T-helper 2 cell (primary cell): ENCODE measurements at places on chromosomes 4 and X.

DNA sequence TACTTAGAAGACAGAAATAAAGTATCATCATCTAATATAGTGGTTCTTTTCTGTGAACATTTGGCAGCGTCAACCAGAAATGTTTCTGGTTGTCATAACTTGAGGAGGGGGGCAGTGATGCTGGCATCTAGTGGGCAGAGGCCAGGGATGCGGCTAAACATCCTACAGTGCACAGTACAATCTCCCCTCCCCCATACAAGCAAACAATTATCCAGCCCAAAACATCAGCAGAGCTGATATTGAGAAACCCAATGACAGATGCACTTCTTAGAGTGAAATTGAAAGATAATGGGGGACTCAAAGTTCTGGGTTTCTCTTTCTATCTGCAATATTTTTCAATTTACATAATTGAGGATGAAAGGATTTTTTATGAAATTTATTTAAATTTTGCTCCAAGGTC is 1.9 kb upstream of the EIF1AX start:
- no peak for DNase-seq

GRCh38 chrX:96756491-96756890 is 71.8 kb downstream of the DIAPH2 start:
- no peak for DNase-seq

DNA sequence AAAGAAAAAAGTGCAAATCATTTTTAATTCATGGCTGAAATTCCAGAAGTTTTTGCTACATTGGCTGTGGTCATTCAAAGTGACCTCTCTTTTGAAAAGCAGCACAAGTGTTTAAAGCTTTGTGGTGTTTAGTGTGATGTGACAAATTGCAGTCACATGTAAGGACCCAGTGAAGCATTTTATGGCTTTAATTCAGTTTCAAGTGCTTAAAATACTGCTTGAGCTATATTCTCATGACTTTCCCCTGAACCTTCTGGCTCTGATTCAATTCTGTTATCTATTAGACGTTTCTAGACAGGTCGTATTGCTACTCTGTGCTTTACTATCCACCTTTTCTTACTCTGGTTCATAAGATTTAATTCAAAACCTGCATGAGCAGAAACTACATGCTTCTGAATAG is 105.8 kb downstream of the FAT4 start:
- no peak for DNase-seq

- no peak for DNase-seq
These were observed 44.2 kb downstream of the SH3RF1 start for GRCh38 chr4:169226565-169226964.

DNA sequence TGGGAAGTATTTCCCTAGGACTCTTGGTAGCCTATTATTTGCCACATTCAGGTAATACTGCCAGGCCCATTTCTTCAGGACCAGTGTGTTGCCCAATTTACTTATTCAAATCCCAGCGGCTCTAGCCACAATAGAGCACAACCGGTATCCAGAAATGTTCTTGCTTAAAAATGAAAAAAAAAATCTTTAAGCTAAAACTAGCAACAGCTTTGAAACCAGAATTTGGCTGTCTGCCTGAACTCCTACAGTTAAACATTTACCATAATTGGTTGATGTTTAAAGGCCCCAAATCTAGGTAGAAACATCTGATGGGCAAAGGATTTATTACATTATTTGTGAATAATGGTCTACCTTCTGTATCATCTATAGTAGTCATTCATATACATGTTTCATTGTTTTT is 930 bp upstream of the SLITRK4 start:
- DNase-seq = no peak

- DNase-seq = no peak
These were observed 278.5 kb upstream of the EMCN start for GRCh38 chr4:100796332-100796731.

DNA sequence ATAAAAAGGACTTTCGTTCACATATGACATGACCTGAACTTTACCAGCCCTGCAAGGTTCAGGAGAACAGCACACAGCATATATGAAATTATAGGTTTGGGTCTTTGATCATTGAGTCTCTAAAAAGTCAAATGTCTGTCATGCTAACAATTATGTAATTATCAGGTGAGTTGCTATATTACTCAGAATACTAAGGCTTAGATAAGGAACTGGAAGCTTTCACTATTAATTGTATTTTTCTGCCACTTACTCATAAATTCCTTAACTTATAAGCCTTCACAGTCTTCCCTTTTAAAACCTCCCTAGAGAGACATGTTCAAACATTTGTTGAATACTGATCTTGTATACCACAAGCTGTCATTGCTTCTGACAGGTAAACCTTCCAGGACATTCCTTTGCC is 292.8 kb upstream of the MAGEB2 start:
- no peak for DNase-seq

DNA sequence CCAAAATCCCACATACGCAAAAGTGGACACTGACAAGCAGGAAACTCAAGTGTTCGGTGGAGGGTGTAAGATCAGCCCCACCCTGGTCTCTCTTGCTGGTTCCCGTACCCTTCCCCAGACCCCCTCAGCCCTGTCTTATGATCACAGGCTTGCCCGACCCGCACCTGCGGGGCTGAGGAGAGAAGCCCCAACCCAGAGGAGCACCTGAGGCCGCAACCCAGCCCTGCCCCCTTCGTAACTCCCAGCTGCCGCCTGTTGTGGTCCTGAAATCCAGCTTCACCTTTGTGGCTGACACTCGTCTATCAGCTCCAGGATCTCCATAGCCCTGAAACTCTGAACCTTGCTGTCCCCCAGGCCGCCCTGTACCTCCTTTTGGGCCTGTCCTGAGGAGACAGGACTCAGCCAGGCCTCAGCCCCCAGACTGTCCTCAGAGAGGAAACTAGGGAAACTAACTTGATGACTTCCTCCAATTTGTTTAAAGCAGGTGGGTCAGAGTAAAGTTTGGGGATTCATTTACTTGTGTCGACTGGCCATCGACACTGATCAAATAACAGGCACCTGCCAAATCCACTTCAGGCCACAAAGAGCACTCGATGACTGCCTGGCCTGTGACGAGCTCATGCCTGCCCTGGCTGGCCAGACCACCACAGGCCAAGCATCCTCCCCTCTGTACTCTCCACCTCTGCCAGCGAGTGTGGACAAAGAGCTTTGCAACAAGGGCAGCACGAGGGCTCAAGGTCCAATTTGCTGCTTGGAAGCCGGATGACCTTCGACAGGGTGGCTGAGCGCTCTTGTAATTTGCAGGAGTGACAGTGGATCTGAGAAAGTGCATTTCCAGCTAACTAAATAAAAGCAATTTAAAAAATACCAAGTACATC is 19.3 kb downstream of the DCTD start:
- no peak for DNase-seq

DNA sequence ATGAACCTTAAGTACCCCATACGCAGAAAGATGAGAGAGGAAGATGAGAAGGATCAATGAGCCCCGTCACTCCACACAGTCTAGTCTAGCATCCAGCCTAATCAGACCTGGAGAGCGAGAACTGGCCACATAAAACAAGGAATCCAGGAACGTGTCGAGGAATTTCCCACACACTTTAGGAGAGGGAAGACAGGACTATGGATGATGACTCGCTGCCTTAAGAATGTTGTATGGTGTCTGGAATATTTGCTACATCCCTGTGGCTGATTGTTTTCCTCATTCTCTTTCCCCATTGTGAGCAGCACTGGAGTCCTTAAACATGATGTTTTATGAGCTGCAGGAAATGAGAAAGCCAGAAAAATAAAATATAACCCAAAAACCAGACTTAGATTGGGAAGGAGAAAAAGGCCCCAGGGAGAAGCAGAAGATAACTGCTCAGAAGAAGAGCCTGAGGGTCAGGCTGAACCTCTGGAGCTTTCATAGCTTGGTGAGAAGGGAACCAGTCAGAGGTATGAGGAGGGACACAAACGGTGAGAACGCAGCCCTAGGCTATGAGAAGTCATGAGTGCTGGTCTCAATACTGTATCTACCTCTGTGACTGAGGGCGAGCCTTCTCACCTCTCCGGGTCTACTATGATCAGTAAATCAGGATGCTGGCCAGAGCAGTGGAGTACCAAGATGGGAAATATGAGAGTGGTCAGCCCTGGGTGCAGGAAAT is 139.5 kb upstream of the NOCT start:
- no peak for DNase-seq

GRCh38 chr4:25608644-25609043 is 47.0 kb upstream of the SLC34A2 start:
- no peak for DNase-seq

- no peak for DNase-seq
These were observed 220.1 kb upstream of the RPL34 start for GRCh38 chr4:108400309-108400708.

DNA sequence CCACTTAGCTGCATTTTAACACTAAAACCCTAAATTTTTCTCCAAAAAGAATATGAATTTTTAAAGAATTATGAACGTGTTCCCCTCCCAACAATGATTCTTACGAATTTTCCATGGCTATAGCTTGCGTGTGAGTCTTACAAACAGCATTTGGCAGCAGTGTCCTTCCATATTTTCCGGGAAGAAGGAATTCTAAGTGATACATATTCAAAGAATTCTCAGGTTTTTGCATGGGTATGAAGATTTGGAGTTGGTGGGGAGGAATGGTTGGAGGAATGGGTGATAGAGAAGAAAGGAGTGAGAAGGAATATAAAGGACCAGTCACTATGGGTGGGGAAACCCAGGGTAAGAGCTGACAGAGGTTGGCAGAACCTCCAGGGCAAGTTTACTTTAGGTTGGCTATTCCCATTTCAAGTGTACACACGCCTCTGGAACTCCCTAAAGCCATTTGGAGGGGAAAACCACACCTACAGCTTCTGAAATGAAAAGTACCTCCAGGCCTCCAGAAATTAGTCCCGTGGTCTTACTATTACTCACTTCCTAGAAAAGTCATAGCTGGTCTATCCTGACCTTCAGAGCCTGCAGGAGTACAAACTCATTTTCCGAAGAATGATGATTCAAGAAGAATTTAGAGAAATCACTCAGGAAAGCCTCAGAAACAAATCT is 420.8 kb upstream of the DIPK2B start:
- no peak for DNase-seq

GRCh38 chrX:153761863-153762262 is 2.2 kb upstream of the PLXNB3 start:
- no peak for DNase-seq

DNA sequence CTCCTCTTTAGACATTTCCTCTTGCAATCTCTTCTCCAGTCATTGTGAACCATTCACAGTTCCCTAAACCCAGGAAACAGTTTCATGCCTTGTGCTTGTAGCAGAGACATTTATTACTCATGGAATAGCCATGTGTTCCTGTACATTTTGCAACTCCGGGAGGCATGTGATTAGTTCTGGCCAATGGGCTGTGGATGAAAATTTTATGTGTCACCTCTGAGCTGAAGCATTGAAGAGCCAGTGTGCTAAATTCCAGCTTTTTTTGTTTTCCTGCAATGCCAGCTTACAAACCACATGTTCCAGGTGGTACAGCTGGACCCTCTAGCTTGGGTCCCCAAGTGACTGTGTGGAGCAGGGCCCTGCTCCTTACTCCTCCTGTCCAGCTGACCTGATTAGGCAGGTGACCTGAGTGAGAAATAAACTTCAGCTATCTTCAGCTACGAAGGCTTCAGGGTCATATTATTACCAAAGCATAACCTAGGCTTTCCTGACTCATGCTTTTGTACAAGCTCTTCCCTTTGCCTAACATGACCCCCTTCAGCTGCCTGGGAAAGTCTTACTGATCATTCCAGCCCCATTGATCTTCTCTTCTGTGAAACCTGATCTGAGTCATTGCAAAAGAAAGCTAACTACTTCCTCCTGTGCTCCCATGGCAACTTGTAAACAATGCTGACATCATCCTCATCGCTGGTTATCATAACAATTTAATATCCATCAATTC is 200.4 kb downstream of the PTTG2 start:
- DNase-seq = peak; percentile 37

DNA sequence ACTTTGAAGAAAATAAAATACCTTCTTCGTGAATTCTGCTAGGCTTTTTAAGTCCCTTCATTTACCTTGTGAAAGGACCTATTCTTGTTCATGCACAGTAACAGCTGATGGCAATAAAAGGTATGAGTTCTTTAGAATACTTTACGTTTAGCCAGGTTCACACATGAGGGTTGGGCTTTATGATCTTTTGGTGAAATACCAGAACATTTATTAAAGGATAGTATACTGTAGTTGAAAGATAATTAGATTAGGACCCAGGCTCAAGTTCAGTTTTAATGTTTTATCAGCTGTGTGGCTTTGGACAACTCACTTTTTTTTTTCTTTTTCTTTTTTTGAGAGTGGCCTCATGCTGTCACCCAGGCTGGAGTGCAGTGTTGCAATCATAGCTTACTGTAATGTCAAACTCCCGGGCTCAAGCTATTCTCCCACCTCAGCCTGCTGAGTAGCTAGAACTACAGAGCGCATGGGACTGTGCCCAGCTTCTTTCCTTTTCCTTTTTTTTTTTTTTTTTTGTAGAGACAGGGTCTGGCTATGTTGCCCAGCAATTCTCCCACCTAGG is 28.2 kb upstream of the NEIL3 start:
- DNase-seq = no peak

- peak; percentile 54 for DNase-seq
These were observed 128.4 kb downstream of the REELD1 start for GRCh38 chr4:146342600-146343192.

DNA sequence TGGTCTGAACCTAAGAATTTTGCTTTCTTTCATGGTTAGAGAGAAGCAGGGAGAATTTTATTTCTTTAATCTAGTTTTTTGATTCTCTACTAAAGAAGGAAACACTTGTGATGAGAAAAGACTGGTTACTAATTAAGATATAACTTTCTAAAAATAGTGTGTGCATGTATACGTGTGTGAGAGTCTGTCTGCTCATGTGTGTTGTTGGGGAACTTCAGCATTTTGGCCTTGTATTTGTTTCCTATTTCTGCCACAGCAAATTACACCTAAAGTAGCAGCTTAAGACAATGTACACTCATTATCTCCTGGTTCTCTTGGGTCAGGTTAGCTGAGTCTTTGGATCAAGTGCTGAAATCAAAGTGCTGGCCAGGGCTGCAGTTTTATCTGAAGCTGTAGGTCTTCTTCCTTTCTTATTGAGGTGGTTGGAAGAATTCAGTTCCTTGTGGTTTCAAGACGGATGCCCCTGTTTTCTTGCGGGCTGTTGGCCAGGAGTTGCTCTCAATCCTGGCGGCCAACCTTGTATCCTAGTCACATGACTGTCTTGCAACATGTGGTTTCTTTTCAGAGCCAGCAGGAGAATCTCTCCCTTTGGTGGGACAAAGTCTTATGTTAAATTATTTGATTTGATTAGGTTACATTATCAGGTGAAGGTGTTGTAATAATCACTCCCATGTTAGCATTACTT is 188.4 kb upstream of the CLNK start:
- DNase-seq = no peak

DNA sequence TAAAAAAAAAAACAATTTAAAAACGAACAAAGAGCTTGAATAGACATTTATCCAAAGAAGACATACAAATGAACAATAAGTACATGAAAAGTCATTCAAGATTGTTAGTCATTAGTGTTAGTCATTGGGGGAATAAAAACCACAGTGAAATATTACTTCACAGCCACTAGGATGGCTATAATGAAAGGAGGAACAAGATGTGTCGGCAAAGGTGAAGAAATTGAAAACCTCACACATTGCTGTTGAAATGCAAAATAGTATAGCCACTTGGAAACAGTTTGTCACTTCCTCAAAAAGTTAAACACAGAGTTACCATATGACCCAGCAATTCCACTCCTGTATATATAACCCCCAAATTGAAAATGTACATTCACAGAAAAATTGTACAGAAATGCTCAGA is 45.2 kb upstream of the SLC39A8 start:
- no peak for DNase-seq
